ENCODE measurements at places on chromosomes 7 and 10.

GRCh38 chr7:129188892-129189660 lies 643 bp downstream of the SMO start:
- DNase-seq, result peak; percentile 37

- peak; percentile 12 for DNase-seq
These were observed 37.9 kb downstream of the ELFN1 start for GRCh38 chr7:1707756-1708595.

DNA sequence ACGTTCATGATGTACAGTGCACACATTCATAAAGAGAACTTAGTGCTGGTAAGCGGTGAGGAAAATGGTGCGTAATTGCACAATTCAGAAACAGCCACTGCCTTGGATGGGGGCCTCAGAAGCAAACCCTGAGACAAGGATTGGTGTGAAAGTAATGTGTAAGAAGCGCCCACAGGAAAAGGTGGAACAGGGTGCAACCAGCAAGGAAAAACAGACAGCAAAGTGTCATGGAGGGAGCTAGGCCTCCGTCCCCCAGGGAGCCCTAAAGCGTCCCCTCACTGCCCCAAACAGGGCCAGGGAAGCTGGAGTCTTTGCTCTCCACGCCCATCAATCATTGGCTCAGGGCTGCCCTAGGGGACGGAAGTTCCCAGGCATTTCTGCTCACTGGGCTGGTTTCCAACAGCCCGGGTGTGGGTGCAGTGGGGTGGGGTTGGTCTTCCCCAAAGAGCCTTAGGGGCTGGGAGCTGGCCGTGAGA lies 9.6 kb upstream of the C10orf105 start:
- peak; percentile 40 for DNase-seq

DNA sequence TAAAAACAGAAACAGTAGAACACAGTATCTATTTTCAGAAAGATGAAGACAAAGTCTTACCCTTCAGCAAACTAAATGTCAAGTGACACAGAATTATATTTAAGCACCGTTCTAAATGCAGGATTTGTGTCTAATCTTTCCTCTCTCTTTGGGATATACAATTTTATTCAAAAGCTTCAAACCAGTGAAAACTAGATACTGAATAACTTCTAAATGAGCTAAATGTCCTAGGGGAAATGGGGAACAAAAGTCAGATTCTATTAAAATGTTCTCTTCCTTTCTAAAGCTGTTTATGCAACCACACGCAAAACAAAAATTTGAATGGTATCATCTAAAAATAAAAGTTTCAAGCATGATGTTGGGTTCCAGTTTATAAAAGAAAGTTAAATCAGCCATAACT lies 136.4 kb upstream of the AOAH start:
- no peak for DNase-seq

DNA sequence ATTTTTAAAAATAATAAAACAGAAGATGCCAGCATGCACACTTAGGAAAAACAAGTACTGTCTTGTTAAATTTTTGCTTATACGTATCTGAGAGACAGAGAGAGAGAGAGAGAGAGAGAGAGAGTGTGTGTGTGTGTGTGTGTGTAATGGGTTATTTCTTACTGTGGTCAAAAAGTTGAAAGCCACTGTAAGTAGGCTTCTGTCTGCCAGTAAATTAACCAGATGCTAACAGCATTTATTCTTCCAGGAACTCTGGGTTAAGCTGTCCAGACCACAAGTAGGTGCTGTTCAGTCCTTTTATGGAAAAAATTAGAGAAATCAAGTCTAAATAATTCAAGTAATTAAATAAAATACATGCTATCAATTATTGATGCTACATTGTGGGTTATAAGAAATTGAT lies 39.7 kb downstream of the RNF32 start:
- DNase-seq, result no peak

DNA sequence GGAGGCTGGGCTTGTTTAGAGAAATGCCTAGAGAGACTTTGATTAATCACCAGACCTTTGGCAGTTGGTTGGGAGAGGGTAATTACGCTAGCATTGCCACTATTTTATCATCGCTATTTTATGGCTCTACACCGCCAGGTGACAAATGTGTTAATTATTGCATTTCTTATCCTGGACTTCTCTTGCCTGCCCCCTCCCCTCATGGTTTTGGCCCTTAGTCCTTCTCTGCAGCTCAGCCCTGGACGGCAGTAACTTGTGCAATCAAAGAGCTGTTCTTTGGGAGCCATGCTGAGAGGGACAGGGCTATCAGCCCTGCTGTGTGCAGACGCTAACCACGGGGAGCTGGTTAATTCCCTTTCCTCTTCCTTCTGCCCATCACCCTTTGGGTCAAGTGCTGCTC lies 585.0 kb downstream of the AUTS2 start:
- DNase-seq, result no peak

GRCh38 chr10:128065881-128066534 lies 60.2 kb downstream of the MKI67 start:
- peak; percentile 24 for DNase-seq

All from activated T-cell treated with anti-CD3 and anti-CD28 coated beads, Interleukin-2, amount 50 U/mL, for 24 hours (primary cell).